ENCODE measurements at places on chromosomes 4 and X.
A peak's percentile ranks its signal among the peaks of the same experiment; 100 is the strongest.

DNA sequence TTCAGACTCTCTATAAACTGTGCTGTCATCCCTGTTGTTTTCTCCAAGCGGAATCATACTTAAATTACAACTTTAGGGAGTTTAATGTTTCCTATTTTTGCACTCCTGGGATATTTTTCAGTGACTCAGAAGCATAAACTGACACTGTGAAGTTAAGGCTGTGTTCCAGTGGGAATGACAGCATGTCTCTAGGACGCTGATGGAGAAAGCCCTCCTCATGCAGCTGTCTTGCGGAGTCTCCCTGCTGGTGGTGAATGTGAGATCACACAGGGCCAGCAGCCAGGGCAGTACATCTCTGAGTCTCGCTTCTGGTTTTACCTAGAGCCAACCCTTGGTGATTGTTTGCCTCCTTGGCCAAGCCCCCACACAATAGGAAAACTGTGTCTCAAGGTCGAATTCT lies 53.3 kb downstream of the NFKB1 start:
- DNase-seq, result no peak

- DNase-seq, result no peak
Observed at GRCh38 chrX:119266364-119266995, 30.4 kb downstream of the PGRMC1 start.

- no peak for DNase-seq
Observed at GRCh38 chrX:973010-973632, 239.3 kb downstream of the CRLF2 start.

GRCh38 chrX:100964362-100964761 lies 5.1 kb upstream of the ARL13A start:
- no peak for DNase-seq

DNA sequence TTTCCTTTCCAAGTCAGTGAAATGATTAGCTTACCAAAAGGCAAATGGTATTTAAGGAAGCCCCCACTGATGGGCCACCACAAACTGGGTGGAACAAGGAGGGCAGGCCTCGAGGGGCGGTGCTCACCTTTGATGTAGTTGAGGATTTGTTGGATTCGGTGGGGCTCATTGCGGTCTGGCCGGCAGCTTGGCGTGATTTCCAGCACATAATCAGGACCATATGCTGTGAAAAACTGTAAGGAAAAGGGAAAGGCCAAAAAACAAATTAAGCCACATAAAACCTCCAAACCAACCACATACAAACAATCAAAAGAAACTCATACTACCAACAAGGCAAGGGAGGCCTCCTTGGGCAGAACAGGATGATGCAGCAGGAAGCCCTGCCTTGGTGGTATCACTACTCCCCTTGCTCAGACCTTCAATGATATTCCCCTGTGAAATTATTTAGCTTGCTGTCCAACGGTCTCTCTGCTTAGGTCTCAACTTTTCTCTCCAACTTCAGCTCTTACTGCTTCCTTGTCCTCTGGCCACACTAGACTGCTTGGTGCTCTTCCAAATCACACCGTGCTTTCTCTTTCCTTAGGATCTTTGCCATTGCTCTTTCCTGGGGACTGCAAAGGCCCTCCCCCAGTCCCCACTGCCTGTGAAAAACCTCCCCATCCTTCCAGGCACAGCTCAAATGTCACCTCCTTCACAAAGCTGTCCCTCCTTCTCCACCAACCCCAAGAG lies 46.1 kb upstream of the CITED1 start:
- DNase-seq, result no peak

- DNase-seq, result no peak
Observed at GRCh38 chr4:184420402-184420801, 53.9 kb downstream of the IRF2 start.

DNA sequence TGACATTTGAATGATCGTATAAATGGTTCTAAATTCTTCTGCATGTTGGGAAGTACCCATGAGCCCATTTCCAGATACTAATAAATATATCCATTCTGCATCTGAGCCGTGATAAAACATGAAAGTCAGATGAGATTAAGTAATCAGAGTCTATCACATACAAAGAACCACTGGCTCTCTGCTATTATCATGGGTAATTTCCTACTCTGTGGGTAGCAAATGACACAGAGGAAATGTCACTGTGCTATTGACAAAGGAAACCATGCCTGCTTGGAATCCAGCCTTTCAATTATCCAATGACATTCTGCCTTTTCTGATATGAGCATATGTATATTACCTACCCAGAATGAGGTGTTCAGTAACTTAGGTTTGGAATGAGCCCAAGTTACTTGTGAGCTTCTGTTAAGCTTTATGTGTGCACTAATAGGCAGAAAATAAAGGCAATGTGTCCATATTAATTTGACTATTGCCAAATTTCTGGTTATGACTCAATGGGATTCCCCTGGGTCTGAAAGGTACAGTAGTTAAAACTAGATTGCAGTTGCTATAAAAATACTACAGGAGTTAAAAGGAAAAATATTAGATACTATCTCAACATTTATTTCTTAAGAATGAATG lies 238.7 kb upstream of the KCNIP4 start:
- no peak for DNase-seq

GRCh38 chrX:9619133-9619532 lies 146.5 kb downstream of the GPR143 start:
- DNase-seq, result no peak

- no peak for DNase-seq
Observed at GRCh38 chr4:28508636-28509035, 1648.0 kb downstream of the STIM2 start.

DNA sequence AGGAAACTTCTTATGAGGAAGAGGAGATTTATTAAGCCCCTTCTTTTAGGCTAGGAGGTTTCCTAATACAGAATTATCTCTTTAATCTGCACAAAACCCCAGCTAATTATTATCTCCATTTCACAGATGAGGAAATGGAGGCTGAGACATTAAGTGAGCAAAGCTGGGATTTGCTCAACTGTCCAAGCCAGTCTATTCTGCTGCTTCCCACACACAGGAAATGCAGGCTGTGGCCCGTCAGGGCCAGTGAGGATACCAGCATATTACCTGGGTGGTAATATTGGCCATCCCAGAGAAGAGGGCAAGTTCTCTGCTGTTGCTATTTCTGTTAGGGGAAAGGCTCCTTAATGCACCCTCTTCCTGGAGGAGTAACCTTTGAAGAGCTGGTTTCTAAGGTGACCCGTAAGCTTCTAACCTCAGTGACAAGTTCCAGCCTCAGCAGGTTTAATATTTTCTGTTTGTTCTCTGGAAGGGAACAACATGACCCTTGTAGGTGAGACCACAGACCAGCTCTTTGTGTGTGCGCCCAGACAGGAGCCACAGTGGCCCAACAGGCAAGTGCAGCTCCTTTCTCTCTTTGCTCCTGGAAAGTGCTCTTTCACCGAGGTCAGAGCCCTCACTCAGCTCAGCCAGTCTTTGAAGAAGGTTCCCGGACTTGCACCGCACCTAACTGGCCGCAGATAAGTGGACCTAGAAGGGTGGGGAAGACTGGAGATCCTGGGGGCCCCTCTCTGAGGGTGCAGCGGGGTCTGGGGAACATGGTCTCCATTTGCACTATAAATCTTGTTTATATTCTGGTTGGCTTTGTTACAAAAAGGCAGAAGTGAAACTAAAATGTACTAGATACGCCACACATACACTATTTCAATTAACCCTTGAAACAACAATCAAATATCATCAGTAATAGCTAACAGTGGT lies 35.5 kb downstream of the TBC1D9 start:
- no peak for DNase-seq

GRCh38 chrX:53305219-53305995 lies 24.0 kb upstream of the IQSEC2 start:
- DNase-seq, result no peak

GRCh38 chrX:95055991-95056390 lies 1382.0 kb downstream of the FAM133A start:
- no peak for DNase-seq

- no peak for DNase-seq
Observed at GRCh38 chr4:19575924-19576323, 675.8 kb upstream of the SLIT2 start.

DNA sequence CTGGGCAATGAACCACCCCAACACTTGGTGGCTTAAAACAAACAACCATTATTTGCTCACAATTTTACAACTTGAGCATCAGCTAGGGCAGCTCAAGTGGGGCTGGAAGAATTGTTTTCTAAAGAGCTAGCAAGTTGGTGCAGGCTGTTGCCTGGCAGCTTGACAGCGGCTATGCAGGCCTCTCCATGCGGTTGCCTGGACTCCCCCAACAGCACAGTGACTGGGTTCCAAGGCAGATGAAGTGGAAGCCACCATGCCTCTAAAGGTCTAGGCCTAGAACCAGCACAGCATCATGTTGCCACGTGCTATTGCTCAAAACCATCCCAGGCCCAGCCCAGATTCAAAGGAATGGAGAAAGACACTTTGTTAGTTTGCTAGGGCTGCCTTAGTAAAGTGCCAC lies 114.8 kb downstream of the BCOR start:
- DNase-seq, result no peak

GRCh38 chr4:186725469-186726425 lies 2.1 kb upstream of the FAT1 start:
- DNase-seq, result peak; percentile 32

DNA sequence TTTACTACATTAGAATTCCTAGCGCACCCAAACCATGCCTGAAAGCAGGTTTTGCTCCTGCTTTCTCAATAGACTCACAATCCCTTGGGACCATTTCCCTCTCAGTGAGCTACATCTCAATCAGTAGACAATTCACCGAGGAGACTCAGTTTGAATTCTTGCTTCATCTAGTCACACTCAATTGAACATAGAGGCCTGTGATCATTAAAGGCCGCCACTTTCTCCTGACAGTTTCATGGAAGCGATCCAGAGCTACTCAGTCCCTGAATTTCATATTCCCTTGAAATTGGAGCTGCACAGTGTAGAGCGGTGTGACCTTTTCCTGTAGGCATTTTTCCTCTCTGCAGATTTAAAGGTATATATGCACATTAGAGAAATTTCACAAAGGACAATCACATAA lies 193.9 kb upstream of the SPOCK3 start:
- no peak for DNase-seq

DNA sequence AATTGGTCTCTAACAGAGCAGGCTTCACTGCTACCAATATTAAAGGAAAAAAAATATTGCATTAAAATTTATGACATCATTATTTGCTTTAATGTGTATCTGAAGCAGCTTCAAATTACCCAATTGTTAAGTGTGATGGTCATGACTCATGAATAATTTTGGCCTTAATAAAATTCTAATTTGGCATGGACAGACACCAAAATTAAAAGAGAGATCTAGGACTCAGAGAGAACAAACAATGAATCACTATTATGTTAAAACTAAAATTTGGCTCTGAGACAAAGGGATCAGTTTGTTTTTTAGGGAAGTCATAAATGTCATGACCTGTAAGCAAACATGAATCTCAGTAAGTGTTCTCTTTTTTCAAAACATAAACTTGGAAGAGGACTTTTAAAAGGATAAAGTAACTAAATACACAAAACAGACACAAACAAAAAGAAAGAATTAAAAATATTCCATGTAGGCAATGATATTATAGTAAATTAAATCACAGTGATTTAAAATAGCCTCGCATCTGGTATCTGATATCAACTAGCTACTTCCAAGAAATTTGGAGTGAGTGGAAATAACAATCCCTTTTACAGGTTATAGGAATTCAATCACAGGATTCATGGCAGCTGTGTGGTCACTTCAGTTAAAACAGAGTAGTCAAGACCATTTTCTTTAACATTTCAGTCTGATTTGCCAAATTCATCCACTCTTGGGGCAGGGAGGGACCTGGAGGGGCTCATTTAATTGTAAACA lies 11.6 kb downstream of the VEGFC start:
- no peak for DNase-seq

- DNase-seq, result no peak
Observed at GRCh38 chrX:10047631-10048030, 80.5 kb downstream of the CLDN34 start.

DNA sequence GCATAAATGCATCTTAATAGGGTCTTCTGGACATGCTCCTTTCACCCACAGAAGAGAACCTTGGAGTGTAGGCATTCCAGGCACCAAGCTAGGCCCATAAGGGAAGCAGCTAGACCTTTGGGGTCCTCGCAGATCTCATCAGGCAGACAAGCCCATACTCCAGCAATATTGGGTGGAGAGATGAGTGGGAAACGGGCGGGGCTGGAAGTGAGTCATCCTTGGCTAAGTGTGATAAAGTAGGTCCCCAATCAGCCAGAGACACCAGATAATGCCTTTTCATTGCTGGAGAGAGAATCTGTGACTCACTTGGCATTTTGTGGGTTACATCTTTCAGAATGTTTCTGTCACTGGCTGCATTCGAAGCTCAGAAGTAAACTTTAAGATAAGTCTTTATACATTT lies 133.3 kb upstream of the MBNL3 start:
- DNase-seq, result peak; percentile 46

- DNase-seq, result no peak
Observed at GRCh38 chr4:140343303-140343702, 30.1 kb upstream of the SCOC start.

GRCh38 chr4:7275067-7275466 lies 82.7 kb downstream of the SORCS2 start:
- DNase-seq, result no peak

DNA sequence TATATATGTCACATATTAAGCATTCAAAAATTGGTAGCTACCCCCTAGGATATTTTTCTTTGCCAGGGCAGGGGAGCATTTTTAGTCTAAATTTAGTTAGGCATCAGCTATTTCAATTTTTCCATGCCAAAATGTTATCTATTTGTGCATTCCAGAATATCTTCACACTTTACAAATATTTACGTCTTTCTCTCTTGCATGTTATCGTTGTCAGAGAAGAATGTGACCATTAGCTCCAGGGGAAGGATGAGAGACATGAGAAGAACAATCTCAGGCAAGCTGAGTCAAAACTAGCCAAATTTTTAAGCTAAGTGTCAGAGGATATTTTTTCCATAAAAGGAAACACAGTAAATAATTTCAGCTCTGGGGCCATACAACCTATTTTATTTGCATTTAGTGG lies 885.0 kb upstream of the EPHA5 start:
- no peak for DNase-seq

GRCh38 chrX:134806707-134807038 lies 148.4 kb upstream of the PLAC1 start:
- DNase-seq, result no peak

- no peak for DNase-seq
Observed at GRCh38 chr4:158760866-158761265, 8.0 kb upstream of the FNIP2 start.

- no peak for DNase-seq
Observed at GRCh38 chr4:153510252-153511001, 44.3 kb downstream of the TMEM131L start.

DNA sequence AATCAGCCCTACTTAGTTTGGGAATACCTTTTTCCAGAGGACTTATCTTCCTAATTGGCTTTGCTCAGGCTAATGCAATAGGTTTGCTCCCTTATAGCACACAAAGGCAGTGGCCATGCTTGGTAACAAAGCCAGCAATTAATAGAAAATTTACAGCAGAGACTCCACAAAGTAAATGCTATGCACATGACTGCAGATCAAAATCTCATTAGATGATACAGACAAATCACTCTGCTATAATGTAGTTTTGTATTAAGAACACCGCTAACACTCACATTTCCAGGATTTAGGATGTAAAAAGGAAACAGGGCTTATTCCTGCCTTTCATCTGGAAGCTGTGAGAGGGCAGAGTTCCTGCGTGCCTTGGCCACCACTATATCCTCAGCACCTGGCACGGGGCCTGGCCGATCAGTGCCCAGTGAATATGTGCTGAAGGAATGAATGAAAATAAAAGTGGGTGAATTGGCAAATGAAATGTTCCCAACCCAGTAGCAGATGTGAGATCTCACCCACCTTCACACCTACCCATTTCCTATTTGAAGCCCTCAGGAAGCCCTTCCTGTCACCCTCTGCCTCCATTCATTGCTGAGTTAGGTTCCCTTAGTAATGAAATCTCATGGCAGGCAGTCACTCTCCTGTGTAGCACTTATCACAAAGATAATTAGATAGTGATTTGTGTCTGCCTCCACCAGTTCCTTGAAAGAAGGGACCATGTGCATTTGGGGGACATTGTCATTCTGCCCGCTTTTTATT lies 5.1 kb downstream of the SEPTIN6 start:
- no peak for DNase-seq

Measured in activated naive CD4-positive, alpha-beta T cell treated with anti-CD3 and anti-CD28 coated beads, Interleukin-2, amount 50 U/mL, for 72 hours (primary cell).